ENCODE measurements at places on chromosomes 4 and X.

DNA sequence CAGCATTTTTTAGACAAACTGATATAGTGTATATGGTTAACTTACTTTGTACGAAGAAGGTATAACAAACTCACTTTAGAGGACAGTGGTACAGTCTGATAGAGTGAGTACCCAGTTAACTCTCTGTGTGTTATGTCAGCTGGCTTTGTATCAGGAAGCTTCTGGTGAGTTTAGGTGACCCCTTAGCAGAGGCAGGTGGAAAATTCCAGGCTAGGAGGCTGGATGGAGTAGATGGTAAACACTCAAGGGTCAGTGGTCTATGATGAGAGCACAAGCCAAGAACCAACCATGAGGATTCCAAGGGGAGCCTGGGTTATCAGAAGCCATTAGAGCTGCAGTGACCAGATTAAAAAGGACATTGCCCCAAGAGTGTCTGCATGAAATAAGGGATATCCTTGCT, 227.3 kb upstream of the CENPE start:
- no peak for DNase-seq

GRCh38 chr4:57911203-57911602, 801.0 kb upstream of the IGFBP7 start:
- DNase-seq, result no peak

DNA sequence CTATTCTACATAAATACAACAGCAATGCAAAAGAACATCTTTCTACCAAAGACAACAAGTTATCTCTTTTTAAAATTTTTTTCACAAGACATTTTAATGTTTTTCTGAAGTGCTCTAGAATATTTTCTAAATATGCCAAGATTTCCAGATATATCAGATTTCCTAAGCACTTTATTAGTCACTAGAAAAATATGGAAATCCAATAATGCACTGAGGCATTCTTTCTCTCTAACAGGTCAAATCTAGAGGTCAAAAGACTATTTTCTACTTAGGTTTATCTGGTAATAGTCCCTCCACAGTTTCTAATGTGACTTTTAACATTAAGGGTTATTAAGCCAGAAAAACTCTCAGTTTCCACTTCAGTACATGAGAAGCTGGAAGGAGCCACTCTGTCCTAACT, 1041.2 kb upstream of the INTU start:
- DNase-seq, result no peak

DNA sequence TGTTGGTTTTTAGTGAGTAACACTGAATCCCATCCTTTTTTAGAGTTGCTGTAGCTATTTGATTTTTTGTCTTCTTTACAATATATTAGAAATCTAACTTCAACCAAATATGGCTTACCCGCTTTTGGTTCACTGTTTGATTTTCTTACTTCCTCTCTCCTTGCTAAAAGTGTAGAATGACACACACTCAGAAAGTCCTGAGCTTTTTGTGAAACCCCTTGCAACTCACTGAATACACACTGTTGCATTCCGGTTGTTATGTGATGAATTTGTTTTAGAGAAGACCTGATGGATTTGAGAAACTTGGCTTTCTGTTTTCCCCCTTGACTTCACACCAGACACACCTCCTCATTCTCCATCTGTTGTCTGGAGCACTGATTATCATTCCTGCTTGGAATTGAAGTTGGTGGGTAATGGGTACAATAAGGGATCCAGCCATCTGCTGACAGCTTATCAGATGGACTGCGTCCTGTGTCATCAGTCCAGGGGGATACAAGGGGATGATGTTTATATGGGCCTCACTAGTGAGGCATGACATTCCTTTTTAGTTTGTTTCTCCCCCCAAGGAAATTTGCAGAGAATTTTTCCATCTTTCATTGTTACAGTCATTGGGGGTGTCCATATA, 5.2 kb downstream of the TMEM164 start:
- DNase-seq, result no peak

- DNase-seq, result no peak
Observed at GRCh38 chr4:61245069-61245714, 45.1 kb downstream of the ADGRL3 start.

DNA sequence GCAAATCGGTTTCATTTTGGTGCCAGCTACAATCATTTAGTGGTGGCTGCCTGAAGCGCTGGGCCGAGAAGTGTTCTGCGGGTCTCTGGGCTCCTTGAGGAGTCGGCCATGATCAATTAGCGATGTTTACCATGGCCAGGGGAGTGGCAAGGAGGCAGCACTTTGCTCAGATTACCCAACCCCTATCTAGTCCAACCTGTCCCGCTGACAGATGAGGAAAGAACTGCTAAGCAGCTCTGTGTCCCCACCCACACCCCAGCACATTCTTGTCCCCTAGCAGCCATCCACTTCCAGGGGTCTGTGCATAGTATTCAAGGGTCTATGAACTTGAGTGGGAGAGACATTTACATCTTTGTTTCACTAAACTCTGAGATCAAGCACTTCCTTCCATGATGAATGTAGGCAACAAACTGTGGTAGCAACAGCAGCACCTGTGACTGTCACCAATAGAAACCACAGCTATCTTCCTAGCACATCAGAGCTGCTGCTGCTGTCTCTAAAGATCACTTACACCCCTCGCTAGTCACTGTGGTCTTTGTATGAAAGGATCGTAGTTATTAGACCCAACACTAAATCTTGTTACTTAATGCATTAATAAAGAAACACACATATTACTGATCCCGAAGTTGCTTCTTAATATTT, 331.6 kb downstream of the BCOR start:
- DNase-seq, result no peak

DNA sequence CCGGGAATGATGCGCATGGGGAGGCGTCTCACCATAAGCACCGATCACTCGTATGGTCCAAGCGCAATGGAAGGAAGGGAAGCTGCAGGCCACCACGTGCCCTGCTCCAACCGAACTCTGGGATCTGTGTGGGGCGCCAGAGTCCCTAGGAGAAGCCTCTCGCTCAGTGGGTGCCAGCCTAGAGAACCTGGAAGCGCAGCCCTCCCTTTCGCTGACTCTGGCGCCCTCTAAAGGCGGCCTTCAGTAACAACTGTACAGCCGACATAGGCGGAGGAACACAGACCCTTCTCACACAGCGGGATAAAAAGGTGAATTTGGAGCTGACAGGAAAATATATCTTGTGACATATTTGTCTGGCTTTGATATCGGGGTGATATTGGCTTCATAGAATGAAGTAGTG, 76.0 kb downstream of the INTS6L start:
- peak; percentile 31 for DNase-seq

DNA sequence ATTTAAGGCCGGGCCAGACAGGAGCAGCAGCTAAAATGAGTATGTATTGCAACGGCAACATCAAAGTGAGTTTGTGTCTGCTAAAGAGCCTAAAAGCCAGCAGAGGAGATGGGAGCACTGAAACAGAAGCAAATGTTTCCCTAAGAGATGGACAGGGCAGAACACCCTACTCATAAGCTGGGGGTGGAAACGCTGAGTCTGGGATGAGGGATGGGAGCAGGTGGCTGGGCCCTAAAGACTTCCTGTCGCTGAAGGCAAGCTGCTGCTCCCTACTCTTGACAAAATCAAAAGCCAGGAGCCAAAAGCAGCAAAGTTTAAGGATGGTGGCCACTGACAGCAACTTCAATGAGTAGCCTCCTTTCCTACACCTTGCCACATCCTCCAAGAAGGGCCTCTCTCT, 40.6 kb upstream of the NAP1L5 start:
- DNase-seq, result no peak

DNA sequence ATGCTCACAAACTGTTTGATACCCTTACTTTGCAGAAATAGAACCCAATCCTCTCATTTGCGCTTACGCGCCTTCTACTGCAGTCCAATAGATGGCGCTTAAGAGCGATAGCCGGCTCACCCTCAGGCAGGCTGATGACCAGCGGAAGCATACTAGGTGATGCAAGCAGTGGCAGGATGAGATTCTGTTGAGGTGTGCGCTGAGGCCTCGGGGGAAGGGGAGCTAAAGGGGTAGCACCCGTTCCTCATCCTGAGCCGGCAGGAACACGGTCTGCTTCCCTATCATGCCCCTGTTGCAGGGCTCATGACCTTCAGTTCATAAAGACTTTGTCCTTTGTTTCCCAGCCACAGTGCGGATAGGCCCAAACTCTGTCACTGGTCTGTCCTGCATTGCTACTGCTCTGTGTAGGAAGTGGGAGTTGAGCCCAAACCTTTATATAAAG, 628.9 kb downstream of the TLL1 start:
- DNase-seq, result no peak

GRCh38 chr4:137819964-137820383, 287.7 kb upstream of the PCDH18 start:
- DNase-seq, result no peak

- no peak for DNase-seq
Observed at GRCh38 chr4:185358514-185358913, 37.2 kb downstream of the LRP2BP start.

DNA sequence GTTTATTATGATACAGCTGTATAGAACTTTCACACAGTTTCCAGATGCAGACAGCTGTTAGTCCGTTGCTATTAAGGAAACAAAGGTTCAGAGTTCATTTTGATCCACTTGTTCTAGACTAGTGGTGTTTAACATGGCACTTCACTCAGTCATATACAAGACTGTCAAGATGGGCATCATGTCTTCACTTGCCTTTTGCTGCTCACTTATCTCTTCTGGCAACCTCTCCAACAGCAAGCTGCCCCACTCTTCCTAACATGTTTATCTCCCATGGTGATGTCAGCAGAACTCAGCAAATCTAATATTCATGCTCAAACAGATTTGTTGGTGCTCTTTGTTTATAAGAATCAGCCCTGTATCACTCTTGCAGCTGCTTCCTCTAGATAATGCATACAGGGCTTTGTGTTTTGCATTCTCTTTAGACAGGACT, 236.2 kb upstream of the HAND2 start:
- no peak for DNase-seq

DNA sequence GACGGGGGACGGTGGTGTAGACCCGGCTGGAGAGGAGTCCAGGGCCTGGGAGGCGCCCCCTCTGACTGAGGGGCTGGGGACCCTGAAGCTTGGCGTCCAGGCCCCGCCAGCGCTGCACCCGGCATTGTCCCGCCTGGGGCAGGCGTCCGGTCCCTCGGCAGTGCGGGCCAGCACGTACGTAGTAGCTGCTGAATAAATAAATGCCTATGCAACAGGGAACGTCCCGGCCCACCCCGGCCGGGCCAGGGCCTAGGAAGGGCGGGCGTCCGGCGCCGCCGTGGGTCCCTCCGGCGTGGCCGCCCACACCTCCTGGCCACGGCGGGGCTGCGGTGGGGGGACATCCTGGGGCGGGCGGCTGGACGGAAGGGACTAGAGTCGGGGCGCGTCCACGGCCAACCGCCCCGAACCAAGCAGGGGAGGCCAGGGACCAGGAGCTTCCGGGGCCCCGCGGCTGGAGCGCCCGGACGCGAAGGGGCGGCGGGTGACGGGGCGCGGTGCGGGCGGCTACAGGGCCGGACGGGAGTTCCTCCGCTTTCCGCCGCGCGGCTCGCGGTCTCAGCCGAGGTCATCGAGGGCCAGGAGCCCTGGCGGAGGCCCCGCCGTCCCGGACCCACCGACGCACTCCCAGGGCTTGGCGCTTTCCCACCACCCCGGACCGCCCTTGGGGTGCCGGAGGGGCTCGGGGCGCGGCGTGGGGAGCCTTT, 886 bp upstream of the WWC2 start:
- DNase-seq, result peak; percentile 17

GRCh38 chr4:107318078-107318477, 282.0 kb upstream of the DKK2 start:
- DNase-seq, result no peak

DNA sequence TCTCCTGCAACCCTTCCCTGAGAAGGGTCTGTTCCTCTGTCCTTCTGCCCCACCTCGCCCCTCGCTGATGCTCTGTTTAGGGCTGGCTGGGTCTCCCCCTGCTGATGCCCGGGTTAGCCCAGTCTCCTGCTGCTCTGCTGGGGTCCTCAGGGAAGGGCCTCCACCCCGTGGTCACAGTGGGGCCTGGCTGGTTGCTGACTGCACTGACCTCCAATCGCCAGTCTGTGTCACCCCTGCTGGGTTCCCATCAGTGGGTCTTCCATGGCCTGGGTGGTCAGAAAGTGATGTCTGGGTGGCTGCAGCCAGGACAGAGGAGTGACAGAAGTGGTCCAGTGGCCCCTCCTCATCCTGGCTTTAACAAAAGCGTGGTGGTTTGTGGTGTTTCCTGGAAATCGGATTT, 44.7 kb downstream of the EVC start:
- no peak for DNase-seq

GRCh38 chr4:71518283-71518989, 179.6 kb downstream of the SLC4A4 start:
- no peak for DNase-seq

DNA sequence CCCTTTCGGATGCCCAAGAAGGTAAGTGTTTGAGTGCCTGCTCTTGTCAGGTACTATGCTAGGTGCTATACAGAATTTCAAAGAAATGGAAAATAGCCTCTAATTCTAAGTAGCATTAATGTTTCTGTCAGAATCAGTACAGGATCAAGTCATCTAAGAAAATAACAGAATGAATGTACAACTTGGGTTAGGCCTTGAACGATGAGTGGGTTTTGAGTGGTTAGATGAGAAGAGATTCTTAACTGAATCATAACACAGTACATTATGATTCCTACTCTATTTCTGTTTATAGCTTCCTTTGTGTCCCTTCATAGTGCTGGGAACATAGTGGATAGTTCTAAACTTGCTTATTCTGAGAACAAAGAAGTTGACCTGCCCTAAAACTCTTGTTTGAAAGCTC, 253.9 kb downstream of the GLUD2 start:
- no peak for DNase-seq

GRCh38 chr4:57363346-57363745, 253.2 kb upstream of the IGFBP7 start:
- no peak for DNase-seq

GRCh38 chrX:131477498-131477897, 66.4 kb upstream of the OR13H1 start:
- no peak for DNase-seq

- DNase-seq, result no peak
Observed at GRCh38 chrX:57587607-57588006, 4.2 kb upstream of the ZXDB start.

DNA sequence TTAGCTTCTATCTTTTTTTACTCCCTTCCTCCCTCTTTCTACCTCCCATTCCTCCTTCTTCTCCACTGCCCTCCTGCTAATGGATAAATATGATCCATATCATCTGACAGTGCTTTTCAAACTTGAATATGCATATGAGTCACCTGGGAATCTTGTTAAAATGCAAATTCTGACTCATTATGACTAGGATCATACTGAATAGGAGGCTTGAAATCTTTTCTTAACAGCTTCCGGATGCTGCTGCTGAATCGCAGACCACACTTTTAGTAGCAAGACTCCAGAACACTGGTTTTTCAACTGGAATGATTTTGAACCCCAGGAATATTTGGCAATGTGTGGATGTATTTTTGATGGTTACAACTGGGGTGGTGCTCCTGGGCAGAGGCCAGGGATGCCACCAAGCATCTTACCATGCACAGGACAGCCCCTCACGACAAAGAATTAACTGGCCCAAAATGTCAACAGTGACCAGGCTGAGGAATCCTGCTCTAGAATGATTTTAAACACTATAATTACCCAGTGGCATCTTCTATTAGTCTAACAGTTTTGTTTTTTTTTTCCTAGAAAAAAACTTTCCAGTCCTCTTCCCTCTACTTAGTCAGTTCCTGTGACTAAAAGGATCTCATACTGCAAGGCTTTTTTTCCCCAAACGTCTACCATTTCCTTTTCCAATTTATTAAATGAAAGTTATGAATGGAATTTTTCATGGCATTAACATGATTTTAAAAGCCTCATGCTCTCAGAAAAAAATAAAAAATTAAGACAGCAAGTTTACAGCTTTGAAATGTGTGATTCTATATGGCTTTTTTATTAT, 10.6 kb upstream of the PYURF start:
- DNase-seq, result no peak

GRCh38 chr4:126647756-126648397, 984.9 kb upstream of the INTU start:
- no peak for DNase-seq

Data from T-helper 17 cell (primary cell).